ENCODE measurements at places on chromosomes 2 and 18. TPM values are rescaled to one million over a fixed set of nuclear protein-coding genes. Genes with fewer than 3 reads are reported as not detected.

- no peak for DNase-seq
Measured at GRCh38 chr2:20672201-20672951, 5.4 kb downstream of the GDF7 start.

DNA sequence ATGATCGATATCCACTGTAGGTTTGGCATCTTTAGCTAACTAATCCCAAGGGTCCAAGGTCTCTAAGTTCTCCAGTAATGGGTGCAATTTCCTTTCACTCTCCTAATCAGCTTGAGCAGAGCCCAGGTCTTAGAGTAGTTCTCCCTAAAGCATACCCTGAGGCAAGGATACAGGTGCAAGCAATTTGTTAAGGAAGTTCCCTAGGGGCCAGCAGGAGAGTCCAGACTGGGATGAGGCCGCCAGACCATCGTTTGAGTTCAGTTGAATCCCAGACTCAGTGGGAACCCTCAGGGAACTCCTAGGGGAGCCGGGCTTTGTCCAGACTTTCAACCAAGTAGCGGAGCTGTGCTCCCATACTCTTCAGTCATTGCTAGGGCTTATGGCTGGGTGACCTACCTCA lies 835.4 kb upstream of the CDH2 start:
- no peak for DNase-seq

DNA sequence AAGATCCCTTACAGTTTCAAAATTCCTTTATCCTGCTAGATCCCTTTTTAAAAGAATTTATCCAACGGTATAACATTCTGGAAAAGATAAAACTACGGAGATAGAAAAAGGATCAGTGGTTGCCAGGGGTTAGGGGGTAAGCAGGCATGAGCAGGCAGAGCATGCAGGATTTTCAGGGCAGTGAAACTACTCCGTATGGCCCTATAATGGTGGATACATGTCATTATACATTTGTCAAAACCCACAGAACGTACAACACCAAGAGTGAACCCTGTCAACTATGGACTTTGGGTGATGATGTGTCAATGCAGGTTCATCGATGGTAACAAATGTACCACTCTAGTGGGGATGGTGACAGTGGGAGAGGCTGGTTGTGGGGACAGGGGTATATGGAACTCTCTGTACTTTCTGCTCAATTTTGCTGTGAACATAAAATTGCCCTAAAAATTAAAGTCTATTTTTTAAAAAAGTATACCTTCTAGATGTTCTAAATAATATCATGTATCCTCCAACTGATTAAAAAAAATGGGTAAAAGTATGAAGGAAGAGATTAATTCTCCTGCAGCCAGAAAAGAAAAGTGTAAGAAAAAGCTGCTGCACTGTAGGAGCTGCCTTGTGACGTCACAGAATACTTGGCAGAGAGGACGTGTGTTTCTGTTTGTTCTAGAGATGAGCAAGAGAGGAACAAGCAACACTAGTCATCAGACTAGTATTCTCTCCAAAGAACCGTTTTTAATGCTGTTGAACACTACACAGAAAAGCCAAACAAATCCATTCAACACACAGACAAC lies 23.6 kb downstream of the ANKRD44 start:
- DNase-seq, result peak; percentile 59

- DNase-seq, result peak; percentile 1
Measured at GRCh38 chr18:57353940-57354461, 1.6 kb downstream of the ST8SIA3 start.

DNA sequence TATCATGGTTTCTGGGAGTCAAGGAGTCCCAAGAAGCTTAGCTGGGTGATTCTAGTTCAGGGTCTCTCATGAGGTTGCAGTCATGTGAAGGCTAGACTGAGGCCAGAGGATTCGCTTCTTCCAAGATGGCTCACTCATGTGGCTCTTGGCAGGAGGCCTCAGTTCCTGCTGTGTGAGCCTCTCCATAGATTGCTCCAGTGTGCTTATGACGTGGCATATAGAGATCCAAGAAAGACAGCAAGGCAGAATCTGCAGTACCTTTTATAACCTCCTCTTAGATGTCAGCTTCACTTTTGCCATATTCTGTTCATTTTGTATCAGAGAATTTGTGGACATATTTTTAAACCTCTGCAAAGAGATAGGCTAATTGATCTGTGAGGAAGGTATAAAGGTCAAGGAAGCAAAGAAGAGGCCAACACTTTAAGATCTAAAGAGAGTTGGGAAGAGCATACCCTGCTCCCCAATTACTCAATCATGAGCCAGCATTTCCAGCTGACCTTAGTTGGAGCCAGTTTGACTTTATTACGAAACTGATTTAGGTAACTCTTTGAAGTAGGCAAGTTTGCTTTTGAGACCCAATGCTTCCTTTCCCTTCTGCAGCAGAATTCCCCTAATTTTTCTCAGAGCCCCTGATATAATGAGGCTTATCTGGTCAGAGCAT lies 134.7 kb downstream of the EML6 start:
- no peak for DNase-seq

GRCh38 chr2:246489-247144 lies 17.2 kb downstream of the SH3YL1 start:
- DNase-seq, result peak; percentile 60

DNA sequence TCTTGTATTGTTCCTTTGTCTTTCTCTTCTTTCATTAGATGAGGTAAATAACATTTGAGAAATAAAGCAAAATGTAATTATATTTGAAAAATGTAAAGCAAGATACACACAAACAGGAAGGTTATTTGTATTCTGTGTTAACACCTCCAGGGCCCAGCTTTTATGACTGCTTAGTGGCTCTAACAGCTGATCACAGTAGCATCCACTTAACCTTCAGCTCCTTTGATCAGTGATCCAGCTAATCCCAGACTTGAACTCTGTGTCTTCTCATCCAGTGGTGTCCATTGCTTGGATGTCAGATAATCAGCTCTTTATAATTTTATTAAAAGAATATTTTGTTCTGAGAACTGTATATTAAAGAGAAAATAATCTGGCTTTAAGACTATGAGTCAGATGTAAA lies 44.5 kb downstream of the PSMD14 start:
- no peak for DNase-seq

- no peak for DNase-seq
Measured at GRCh38 chr2:238461491-238461890, 34.8 kb downstream of the ASB1 start.

GRCh38 chr2:222355860-222356259 lies 57.1 kb upstream of the PAX3 start:
- no peak for DNase-seq

- peak; percentile 94 for DNase-seq
Measured at GRCh38 chr2:205800773-205801172, 118.5 kb downstream of the NRP2 start.

DNA sequence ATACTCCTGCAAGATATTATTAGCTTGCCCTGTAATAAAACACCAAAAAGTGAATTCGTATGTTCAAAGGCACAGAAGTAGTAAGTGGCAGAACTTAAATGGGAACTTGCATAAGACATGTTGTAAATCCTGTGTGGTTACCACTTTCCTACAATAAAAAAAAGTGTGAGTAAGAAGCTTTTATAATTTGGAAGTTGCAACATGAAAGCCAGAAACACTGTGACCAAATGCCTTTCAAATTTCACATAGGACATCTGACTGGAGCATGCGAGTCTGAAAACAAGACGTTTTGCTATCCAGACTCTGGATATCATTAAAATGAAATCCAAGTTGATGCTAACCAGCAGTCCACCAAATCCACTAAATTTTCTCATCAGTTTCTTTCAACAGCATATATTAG lies 886.2 kb upstream of the NRXN1 start:
- no peak for DNase-seq

DNA sequence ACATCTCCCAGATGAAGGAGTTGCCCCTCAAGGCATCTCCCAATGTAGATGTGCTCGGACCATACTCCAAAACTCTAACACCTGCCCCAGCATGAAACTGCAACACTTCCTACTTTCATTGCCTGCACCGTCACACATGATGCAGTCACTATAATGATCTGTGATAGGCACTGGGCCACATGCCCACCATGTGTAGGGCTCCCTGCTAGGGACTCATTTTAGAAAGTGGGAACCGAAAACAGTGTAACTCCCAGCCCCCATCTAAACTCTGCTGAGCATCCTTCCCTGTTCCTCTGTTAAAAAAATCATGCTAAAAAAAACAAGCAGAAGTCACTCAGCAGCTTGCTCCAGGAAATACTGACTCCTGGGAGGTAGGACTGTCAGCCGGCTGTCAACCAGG lies 496.1 kb upstream of the RAB6C start:
- no peak for DNase-seq

DNA sequence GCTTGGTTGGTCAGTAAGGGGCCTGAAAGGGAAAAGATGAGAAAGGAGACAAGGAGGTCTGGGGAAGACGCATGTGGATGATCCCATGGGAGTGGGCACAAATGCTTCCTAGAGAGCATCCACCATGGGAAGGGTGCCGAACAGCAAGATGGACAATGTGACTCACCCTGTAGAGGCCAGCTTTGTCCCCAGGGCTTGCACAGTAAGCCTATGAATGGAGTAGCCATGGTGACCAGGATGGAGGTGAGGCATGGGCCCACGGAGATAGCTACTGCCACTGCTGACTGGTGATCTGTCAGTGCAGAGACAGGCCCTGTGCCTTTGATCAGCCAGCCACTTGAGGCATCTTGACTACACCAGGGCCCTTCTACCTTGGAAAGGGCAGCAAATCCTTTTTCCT lies 172.6 kb downstream of the HAUS1 start:
- DNase-seq, result no peak

DNA sequence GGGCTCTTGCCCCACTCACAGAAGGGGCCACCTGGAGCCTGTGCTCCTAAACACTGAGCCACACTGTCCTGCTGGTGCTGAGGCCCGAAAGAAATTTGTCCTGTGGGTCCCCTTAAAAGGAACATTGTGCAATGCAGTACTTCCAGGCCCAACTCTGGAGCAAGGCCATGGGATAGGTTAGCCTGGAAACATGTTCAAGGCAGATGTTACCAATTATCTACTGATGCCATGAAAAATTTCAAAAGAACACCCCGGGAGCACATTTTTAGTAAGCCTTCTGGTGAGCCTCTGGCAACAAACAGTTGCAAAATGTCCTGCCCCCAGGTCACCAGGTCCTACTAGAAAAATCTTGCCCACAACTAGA lies 12.3 kb upstream of the PTMA start:
- no peak for DNase-seq

- no peak for DNase-seq
Measured at GRCh38 chr18:14104906-14105748, 27.1 kb downstream of the ZNF519 start.

GRCh38 chr2:39743269-39743776 lies 35.7 kb downstream of the THUMPD2 start:
- no peak for DNase-seq

- no peak for DNase-seq
Measured at GRCh38 chr2:18401471-18401870, 159.0 kb downstream of the RDH14 start.

- no peak for DNase-seq
Measured at GRCh38 chr2:49053156-49053555, 101.2 kb downstream of the FSHR start.

DNA sequence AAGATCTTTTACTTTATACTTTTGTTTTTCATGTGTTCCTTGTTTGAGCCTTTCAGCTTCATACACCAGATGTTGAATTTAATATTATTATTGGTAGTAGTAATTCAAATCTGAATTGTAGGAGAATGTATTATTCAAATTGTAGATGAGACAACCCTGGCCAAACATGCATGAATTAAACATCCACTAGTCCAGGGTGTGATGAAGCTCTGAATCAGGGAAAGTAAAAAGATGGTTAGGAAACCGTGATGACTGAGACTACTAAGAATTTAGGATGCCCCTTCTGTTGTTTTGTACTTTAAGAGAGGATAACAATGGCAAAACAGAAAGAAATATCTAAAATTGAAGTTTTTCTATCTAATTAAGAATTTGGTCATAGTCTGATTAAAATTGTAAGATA lies 227.8 kb upstream of the CDH2 start:
- no peak for DNase-seq

DNA sequence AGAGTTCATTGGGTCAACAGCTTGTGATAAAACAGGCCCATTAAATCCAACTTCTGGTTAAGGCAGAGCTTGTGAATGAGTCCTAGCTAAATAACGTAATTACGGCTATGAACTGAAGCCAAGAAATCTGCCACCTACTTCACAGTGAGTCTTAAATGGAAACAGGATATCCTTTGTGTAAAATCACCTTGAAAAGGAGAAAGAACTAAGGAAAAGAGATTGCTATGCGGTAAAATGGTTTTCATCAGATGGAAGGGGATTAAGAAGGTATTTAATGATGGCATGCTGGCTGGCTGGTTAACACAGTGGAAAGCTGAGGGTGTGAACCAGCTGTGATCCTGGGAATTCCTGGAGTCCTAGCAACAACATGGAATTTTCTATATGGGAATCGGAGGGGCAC lies 156.6 kb downstream of the DOK6 start:
- no peak for DNase-seq

GRCh38 chr2:153532140-153532539 lies 53.6 kb upstream of the RPRM start:
- DNase-seq, result no peak

DNA sequence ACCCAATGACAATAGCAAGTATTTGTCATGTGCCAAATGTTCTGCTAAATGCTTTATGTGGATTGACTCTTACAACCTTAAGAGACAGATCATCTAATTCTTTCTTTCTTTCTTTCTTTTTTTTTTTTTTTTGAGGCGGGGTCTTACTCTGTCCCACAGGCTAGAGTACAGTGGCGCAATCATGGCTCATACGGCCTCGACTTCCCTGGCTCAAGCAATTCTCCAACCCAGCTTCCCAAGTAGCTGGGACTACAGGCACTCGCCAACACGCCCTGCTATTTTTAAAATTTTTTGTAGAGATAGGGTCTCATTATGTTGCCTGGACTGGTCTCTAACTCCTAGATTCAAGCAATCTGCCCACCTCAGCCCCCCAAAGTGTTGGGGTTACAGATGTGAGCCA lies 21.4 kb downstream of the TMEM247 start:
- DNase-seq, result no peak

- DNase-seq, result no peak
Measured at GRCh38 chr2:46076875-46077274, 220.3 kb upstream of the EPAS1 start.

DNA sequence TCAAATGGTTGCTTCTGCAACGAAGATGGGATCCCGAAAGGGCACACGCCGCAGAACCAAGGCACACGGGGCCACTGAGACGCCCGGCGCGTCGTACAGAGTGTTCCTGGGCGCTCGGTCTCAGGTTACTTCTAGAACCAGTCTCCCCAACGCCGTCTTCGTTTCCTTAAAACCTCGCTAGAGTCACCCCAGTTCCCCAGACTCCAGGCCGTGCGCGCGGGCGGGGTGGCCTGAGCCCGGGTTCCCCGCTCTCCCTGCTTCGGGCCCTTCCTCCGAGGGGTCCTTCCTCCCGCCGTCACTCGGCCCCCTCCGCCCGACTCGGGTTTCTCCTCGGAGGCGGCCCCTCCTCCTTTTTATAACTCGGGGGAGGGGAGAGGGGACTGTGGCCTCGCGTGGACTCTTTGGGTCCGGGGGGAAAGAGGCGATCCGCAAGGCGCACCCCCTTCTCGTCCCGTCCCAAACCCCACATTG lies 774 bp upstream of the FZD7 start:
- peak; percentile 0 for DNase-seq

GRCh38 chr2:190717306-190717705 lies 68.4 kb downstream of the NAB1 start:
- DNase-seq, result no peak

- DNase-seq, result no peak
Measured at GRCh38 chr2:223221139-223221835, 169.3 kb downstream of the KCNE4 start.

The CTNNA2 gene
- total RNA-seq, result not detected

The SLC5A7 gene
- not detected for total RNA-seq

The MAP2 gene
- 11.2 TPM for total RNA-seq

The UGT1A5 gene
- not detected for total RNA-seq

The PDK1 gene
- 4.7 TPM for total RNA-seq

The PCBP1 gene
- total RNA-seq, result 71.7 TPM

The AFF3 gene
- under 0.01 TPM for total RNA-seq

The LYG1 gene
- 0.13 TPM for total RNA-seq

The BIN1 gene
- total RNA-seq, result 27.4 TPM

The SULT1C4 gene
- 114 TPM for total RNA-seq

The SS18 gene
- total RNA-seq, result 69.2 TPM
